ENCODE measurements at places on chromosomes 6 and 20.

- no peak for DNase-seq
Measured at GRCh38 chr20:31740656-31741323, 1.7 kb downstream of the TPX2 start.

DNA sequence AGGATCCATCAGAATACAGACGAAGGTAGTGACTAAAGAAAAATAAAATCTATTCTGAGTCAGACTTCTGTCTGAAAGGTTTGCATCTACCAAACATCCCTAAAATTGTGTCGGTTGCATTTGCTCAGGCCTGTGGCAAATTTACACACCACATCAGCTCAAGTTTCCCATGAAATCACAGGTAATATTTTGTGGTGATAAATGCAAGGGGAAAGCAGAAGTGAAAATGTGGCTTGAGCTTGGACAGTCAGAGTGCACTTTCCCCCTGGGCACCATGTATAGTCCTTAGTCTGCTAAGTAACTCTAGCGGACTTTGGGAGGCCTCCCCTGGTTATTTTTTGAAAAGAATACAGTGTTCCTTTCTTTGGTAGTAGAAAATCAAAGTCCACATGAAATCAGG lies 159.1 kb downstream of the PKHD1 start:
- DNase-seq = no peak

GRCh38 chr6:12391472-12391871 lies 101.3 kb downstream of the EDN1 start:
- no peak for DNase-seq

DNA sequence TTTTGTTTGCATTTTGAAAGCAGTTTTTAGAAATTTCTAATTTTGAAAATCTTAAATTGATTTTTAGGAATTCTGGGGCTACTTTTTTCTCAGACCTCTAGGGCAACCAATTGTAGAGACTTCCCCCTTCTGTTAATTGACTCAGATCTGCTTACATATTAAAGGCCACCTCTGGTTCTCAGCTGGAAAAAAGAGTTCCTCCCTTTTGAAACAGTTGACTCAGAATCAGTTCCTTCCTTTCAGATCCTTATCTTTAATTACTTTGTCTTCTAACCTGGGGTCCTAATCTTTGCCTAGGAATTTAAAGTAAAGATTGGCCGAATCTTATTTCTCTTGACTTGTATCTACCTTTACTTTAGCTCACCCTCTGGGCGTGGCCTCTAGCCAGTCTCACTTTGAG lies 146.8 kb downstream of the LAMA2 start:
- no peak for DNase-seq

GRCh38 chr20:7994809-7995208 lies 24.8 kb downstream of the TMX4 start:
- no peak for DNase-seq

GRCh38 chr6:130787726-130788500 lies 39.3 kb upstream of the SMLR1 start:
- no peak for DNase-seq

DNA sequence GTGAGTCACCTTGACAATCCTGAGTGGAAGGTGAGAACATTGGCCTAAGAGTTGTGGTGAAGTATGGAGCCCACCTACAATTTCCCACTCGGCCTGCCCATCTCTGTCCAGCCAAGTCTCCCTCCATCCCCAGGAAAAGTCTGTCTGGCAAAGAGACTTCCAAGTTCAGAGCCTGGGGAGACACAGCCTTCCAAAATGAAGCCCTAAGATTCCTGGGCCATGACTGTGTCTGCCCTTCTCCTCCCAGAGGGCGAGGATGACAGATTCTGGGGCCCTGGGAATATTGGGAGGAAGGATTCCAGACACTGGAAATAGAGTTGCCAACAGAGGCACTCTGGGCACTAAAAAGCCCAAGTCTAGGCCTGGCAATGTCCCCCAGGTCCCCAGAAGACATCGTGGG lies 176.8 kb downstream of the NFATC2 start:
- DNase-seq = no peak

GRCh38 chr20:63522981-63523611 lies 2.5 kb downstream of the PPDPF start:
- no peak for DNase-seq

- no peak for DNase-seq
Measured at GRCh38 chr20:30816182-30816645, 441.2 kb upstream of the DEFB115 start.

- no peak for DNase-seq
Measured at GRCh38 chr6:87274660-87275274, 47.6 kb upstream of the SMIM8 start.

DNA sequence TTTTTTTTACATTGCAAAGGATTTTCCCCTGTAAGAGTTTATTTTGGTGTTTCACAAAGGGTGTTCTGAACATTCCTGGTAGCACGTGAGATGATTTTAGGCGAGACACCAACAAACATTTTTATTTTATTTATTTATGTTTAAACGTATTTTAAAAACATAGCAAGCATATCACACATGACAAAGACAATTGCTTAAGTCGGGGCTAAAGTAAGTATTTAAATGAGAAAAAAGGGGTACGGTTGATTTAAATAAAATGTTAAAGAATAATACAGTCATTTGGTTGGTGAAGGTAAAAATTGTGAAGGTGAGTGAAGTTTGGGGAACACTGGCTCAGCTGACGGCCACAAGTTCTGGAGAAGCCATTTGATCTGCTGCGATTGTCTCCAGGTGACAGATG lies 129.7 kb downstream of the BMP7 start:
- DNase-seq = no peak

DNA sequence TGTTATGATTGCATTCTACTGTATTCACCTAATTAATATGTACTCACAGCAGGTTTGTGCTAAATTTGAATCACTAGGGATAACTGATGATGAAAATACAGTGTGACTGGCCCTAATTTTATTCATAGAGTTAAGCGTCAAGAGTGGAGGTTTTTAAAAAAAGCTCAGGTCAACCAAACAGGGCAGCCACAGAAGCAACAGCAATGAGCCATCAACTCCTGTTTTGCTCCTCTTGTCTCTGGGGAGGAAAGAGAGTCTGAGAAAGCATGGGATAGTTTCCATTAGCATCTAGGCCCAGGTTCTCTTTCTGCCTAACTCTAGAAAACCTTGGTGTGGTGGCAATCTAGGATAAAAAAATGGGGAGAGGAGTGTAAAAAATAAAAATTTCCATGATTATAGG lies 122.1 kb downstream of the OGFRL1 start:
- DNase-seq = no peak

All from lower leg skin (tissue), 4 donors.